ENCODE measurements at places on chromosomes 6 and 20. TPM values are rescaled to one million over a fixed set of nuclear protein-coding genes. Genes with fewer than 3 reads are reported as not detected.
A peak's percentile ranks its signal among the peaks of the same experiment; 100 is the strongest.

RSPO3 gene
- total RNA-seq: 4.5 TPM

GRCh38 chr6:138736640-138737039 lies 36.9 kb upstream of the CCDC28A start:
- DNase-seq: peak; percentile 12

GRCh38 chr6:39508515-39508914 lies 186.0 kb upstream of the KCNK16 start:
- no peak for DNase-seq

FNDC11 gene
- total RNA-seq: 0.20 TPM

DNA sequence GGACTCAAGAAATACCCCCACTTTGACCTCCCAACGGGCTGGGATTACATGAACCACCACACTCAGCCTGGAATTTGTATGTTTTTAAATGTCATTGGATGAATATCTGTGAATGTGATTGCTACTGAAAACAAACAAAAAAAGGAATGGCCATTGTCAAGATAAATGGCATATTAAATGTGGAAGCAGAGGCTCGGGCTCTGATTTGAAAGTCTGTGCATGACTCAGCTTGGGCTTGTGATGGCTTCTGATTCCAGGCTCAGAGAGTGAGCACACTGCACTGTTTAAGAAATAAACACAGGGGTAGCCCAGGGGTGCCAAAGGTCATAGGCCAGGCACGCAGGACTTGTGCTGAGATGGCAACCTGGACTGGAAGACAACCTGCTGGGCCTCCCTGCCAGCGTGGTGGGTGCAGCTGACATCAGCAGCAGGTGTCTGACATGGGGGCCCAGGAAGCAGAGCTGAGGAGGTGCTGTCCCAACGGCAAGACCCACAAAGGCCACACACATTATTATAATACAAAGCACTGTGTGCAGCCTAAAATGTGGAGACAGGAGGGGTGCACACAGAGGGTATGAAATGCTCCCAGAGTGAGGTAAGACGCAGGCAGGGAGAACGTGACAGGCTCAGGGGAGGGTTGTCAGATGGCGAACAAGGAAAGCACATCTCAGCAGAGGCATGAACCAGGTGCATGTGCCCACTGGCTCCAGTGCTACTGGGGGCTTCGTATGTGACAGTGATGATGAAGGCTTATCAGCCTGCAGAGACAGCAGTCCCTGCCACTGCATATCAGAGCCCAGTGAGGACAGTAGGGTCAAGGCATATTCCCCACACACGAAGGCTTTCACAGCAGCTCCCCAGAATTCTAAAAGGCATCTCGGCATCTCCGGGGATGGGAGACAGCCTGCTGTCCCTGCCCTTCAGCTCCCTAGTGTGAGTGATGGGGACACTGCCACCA lies 169.4 kb downstream of the SYNDIG1 start:
- DNase-seq: peak; percentile 12

DNA sequence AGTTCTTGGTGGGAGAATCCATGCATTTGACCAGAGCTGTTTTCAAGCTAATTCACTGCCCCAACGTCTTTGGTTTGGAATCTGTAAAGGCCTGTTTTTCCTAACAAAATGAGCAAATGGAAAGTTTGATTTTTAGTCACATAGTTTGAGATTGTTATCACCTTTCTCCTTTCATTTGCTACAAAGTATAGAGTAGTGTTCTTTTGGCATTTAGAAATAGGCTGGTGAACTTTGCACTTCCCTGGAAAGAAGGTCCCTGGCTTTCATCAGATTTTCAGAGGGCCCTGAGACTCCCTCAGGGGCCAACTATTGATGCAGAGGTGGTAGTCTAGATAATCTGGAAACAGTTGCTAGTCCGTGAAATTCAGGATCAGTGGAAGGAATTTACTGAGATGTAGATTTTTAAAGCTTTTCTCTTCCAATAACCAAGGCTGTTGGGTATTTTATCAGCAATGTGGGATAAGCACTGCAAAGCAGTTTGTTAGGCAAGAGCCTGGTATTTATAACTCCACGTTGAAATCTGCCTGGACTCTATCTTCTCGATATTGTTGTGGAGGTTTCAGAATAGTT lies 1.7 kb downstream of the ARFGEF2 start:
- no peak for DNase-seq

GRCh38 chr6:39095578-39095977 lies 19.4 kb downstream of the SAYSD1 start:
- no peak for DNase-seq

GRCh38 chr6:163098827-163099479 lies 315.6 kb upstream of the QKI start:
- DNase-seq: peak; percentile 8

DNA sequence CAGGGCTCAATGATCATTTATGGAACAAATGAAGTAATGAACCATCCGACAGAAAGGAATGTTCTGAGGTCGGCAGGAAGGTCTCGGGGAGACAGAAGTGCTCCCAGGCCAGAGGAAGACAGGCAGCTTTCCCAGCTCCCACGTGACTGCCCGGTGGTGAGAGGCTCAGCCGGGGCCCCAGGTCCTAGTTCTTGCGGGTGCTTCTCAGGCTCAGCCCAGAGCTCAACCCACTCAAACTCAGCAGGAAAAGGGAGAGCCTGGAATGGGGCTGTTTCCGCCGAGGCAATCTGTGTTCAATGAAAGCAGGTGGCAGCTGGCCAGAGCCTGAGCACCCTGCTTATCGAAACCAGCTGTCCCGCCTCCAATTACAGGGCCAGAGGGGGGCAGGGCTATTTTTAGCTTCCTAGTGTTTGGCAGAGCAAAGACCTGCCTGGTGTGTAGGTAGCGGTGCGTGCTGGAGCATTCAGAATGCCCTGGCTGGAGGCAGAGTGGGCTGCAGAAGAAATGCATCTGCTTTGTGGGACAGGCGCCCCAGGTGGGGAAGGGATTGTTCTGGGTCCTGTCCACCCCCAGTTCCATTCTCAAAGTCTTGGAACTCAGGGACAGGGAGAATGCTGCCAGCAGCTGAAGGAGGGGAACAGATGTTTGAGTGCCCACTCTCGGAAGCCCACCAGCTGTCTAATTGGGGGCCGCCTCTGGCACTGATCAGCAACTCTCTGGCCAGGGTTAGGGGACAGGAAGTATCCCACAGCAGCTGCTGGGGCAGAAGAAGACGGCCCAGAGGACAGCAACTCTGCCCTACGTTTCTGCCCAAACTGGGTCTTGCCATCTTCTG lies 145.1 kb downstream of the PREX1 start:
- DNase-seq: peak; percentile 90

DNA sequence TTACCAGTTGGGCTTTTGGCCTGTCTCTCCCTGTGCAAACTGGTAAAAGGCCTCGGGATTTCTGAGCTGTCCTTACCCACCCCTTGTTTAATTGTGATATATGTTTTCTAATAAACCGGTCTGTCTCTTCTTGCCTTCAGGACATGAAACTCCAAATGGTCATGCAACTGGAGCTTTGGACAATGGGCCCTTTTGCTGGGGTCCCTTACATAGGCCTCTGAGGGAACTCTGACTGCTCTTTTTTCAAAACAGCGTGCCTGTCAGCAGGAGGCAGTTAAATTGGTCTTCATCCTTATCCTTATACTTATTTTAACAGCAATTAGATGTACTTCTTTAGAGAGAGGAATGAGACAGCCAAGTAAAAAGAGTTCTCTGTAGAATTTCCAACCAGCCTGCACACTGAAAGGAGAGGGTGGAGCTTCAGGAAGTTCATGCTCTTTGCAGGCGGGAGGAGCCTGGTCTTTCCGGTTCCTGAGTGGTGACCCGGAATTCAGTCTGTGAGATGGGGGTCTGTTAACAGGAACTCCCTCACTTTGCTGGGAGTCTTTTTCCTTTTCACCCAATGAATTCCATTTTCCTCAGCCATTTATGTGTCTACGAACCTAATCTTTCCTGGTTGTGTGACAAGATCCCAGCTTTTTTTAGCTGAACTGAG lies 299.6 kb upstream of the GJE1 start:
- no peak for DNase-seq

GRCh38 chr6:45479834-45480751 lies 102.4 kb upstream of the SUPT3H start:
- peak; percentile 81 for DNase-seq

SRMS gene
- not detected for total RNA-seq

- peak; percentile 20 for DNase-seq
These were observed 401.8 kb downstream of the PREX1 start for GRCh38 chr20:48425817-48426612.

DNA sequence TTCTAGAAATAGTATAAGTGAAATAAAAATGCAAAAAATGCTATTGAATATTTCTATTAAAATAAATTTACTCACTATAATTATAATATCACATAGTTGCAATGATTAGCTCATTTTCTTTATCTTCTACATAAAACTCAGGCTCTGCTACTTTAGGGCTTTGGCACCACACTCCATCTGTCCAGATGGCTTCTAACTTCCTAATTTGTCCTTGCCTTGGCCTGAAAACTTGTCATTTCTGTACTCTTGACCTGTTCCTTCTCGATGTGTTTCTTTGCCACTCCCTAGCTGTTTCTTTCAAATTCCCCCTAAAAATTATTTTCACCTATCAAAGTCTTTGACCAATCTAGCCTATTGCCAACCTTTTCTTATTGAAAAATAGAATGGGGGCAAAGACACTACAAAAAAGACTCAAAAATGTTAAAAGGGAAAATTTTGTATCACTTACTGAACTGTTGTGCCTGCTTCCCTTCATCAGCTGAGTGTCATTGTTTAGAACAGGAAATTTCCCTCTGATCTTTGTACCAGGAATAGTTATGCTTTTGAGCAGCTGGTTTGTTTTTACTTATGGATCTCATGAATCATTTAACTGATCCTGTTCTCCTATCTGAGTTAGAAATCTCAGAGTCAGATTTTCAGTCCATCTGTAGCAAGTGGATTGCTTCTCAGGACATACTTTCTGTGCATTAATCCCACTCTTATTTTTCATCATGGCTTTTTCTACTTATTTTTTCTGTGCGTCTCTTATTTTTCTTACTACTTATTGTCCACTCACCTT lies 279.2 kb upstream of the CNR1 start:
- no peak for DNase-seq

TBCC gene
- 27.4 TPM for total RNA-seq

JAG1 gene
- total RNA-seq: 278 TPM

DNA sequence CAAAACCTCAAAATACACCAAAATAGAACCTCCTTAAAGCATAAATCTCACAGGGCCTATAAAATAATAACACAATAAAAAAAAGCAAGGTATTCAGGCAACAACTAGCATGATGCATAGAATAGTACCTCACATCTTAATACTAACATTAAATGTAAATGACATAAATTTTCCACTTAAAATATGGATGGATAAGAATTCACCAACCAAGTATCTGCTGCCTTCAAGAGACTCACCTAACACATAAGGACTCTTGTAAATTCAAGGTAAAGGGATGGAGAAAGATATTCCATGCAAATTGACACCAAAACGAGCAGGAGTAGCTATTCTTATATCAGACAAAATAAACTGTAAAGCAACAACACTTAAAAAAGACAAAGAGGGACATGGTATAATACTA lies 52.2 kb downstream of the PERP start:
- no peak for DNase-seq

DNA sequence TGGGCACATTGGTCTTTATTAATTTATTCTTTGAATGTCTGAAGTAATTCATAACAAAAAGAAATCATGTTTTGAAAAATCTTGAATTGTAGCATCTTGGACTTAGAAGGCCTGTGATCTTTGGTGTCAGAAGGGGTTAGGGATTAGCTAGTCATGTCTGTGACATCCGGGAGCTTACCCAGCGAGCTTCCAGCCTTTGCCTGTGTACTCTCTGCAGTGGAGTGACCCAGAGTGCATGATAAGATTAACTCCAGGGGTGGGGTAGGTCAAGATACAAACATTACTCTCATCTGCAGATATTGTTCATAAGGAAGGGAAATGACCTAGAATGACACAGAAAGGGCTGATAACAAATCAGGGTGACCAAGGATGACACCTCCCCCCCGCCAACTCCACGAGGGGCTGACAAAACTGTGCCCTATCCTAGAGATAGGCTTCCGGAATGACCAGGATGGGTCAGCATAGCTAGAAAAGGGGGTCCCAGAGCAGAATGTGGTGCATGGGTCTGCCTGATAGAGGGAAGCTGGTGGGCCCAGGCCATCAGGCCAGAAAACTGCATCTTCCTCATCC lies 56.6 kb upstream of the BLCAP start:
- no peak for DNase-seq

BTBD9 gene
- total RNA-seq: 10.3 TPM

DNA sequence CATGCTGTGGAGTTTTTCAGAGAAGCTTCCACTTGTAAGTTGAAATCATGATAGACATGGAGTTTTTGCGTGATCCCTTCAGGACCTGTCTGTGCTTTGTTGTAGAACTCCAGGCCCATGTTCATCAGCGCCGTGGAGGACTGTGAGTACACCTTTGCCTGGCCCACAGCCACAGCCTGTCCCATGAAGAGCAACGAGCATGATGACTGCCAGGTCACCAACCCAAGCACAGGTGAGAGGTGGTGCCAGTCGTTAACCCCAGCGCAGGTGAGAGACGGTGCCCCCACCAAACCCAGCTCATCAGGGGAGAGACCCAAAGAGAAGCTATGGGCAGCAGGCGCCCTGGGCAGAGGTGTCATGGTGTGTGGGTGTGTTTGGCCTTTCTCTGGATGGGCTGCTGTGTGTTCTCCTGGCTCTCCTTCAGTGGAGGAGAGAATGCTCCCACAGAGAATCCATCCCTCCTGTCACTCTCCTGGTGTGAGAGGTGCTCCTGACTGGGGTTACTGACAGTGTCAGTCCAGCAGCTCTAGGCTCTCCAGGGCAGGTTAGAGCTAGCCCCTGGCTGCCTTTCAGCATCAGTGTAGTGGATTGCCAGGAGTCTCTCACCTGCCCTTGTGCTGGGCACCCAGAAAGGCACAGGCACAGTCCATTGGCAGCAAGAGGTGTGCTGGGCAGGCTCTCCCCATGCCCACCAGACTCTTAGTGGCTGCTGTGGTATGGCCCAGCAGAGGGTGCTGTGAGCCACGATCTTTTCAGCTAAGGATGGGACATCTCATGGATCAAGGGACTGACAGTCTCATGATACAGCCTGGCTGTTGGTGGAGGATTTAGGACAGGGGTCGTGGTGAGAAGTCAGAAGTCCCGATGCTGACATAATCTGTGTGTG lies 49.6 kb upstream of the SLC22A1 start:
- DNase-seq: no peak

FLRT3 gene
- total RNA-seq: 6.9 TPM

HUS1B gene
- 1.3 TPM for total RNA-seq

DNA sequence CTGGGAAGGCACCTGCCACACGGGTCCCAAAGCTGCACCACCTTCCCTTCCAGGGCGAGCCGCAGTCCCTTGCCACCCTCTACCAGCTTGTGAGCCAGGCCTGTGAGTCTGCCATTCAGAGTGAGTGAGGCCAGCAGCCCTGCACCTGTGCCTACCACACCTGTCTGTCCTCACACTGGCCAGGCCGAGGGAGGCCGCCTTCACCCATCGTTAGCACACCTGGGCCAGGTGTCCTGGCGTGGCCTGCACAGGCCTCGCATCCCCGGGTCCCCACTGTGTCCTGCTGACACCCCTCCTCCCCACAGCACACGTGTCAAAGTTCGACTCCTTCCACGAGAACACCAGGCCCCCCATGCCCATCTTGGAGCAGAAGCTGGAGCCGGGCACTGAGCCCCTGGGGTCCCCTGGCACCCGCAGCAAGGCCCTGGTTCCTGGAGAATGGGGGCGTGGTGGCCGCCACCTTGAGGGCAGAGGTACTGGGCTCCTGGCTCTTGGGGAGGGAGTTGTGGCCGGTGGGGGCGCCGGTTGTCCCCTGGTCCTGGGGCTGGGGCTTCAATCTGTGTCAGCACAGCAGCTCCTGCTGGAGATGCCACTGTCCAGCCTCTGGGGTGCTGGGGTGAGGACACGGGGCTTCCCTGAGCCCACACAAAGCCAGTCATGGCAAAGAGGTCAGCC lies 33.0 kb downstream of the CHRNA4 start:
- DNase-seq: no peak

TREM2 gene
- total RNA-seq: not detected

- DNase-seq: no peak
These were observed 1.8 kb downstream of the OOEP start for GRCh38 chr6:73367761-73368355.

FUCA2 gene
- 64.0 TPM for total RNA-seq

BPI gene
- total RNA-seq: not detected

TREM1 gene
- 0.20 TPM for total RNA-seq

Measured in astrocyte (in vitro differentiated cells and primary cell).